Astrocyte of the spinal cord (primary cell): ENCODE measurements at places on chromosomes 2 and 18.

DNA sequence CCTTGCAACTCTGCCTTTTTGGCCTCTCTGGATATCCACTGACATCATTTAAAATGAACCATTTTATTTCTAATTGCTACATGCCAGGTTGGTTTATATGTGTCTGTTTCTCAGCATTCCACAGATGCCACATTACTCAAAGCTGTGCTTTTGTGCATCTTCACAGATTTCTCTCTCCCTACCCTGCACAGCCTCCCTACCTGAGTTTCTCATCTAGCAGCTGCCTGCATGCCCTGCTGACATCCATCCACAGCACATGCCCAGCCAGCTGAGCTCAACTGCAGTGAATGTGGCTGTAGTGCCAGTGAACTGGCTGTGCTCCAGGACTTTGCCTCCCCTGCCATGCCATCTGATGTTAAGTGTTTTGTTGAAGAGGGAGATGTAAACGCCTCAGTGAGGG, 44.5 kb downstream of the PKP4 start:
- DNase-seq = no peak

DNA sequence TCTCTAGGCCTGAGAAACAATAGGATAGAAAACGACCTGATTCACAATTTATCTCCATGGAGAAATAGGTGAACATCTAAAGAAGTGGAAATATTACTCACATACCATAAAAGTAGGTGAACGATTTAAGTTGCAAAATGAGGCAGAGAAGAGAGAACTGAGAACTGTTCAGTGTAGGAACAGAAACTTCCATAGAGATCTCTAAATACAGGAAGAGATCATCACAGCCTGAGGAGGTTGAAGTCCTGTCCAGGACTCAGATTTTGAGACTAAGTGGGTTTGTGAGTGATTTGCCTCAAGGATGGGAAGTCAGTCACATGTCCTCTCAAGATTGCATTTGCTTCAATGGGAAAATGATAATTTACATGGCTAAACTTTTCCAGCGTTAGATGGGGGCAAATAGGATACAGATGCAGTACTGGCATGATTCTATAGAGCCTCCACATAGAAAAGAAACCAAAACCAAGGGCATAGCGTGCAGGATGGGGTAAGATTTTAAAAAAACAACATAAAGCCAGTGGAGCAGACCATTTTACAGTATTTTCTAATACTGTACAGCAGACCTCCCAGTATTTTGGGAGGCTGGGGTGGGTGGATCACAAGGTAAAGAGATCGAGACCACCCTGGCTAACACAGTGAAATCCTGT, 68.8 kb downstream of the MEP1B start:
- no peak for DNase-seq

DNA sequence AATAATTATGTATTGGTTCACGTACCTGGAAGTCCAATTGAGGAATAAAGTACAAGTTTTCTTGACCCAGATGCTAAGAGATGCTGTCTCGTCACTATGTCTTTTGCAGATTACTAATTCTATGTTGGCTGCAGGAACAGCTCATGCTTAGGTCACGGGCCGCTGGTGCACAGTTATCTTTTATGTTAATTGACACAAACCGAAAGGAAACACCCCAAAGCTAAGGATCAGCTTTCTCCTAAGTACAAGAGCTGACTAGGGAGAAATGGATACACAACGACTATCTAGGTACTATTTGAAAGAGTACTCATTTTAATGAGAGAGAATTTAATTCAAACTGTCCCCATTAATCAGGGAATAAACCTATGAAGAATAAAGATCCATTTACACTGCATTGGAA, 217.7 kb upstream of the SLC35G4 start:
- peak; percentile 45 for DNase-seq

GRCh38 chr2:12064153-12064552, 317.7 kb downstream of the LPIN1 start:
- DNase-seq = no peak

- peak; percentile 67 for DNase-seq
Observed at GRCh38 chr18:32093102-32093511, 1.4 kb downstream of the RNF138 start.

DNA sequence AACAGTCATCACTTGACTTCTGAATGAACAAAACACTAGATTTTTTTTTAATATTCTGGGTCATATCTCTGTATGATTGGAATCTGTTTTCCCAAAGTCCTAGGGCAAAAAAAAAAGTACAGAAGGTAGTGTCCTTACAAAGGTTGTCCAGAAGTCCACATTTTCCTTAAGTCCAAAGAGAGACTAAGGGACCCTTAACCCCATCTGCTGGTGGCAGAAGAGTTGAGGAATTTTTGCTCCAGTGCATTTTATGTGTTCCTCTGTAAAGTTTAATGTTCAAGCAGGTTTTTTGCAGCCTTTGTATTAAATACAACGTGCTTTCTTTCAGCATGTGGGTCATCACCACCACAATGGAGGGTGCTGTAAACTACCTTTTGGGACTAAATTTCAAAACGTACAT, 215.9 kb downstream of the SP3 start:
- peak; percentile 61 for DNase-seq

- DNase-seq = no peak
Observed at GRCh38 chr2:150675807-150676206, 188.3 kb upstream of the RND3 start.

DNA sequence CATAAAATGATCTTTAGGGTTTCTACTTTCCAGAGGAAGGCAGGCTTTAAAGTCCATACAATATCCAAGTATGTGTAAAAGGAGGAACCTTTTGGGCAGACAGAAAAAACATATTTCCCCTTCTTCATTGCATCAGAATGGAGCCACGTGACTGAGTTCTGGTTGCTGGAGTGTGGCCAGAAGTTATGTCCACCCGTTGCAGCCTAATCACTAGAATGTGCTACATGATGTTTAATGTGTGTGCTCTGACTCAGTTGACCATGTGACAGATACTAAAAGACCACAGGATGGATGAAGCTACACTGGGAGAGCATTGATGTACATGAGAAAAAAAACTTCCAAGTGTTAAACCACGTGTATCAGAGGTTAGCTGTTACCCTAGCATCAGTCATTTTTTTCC, 460.9 kb downstream of the RIT2 start:
- DNase-seq = no peak

DNA sequence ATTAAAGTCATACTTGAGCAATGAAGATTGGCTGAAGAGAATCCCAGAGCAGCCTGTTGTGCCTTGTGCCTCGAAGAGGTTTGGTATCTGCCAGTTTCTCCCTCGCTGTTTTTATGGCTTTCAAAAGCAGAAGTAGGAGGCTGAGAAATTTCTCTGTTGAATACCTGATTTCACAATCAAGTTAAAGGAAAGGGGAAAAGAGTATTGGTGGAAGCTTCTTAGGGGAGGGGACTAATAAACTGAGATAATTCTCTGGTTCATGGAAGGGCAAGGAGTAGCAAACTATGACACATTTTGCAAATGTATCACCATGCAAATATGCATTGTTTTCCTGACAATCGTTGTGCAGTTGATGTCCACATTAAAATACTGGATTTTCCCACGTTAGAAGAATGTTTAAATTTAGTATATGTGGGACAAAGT, at the start of gene IL1B:
TSS of gene IL1B (minus strand) at position 85 of the 423 bp plus-strand sequence. CDS start 550 bp downstream, outside the sequence.
- peak; percentile 39 for DNase-seq

- no peak for DNase-seq
Observed at GRCh38 chr2:39429746-39430145, 7.3 kb downstream of the MAP4K3 start.

GRCh38 chr18:12836551-12836950, 47.5 kb downstream of the PTPN2 start:
- DNase-seq = no peak

DNA sequence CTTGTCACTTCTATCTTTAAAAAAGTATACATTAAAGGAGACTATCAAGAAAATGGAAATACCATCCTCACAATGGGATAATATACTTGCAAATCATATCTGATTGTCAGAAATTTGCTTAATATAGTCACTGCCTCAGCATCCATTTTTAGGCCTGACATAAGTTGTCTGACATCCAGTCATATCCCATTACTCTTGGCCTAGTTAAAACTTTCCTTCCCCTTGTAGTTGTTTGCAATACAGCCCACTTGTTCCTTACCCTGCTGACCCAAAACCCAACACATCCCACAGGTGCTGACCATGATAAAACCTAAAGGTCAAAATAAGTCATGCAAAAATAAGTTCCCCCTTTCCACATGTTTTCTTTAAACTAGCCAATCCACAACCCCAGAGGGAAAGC, 3.6 kb upstream of the ARHGEF33 start:
- no peak for DNase-seq

- no peak for DNase-seq
Observed at GRCh38 chr2:159149747-159150146, 136.8 kb downstream of the WDSUB1 start.

DNA sequence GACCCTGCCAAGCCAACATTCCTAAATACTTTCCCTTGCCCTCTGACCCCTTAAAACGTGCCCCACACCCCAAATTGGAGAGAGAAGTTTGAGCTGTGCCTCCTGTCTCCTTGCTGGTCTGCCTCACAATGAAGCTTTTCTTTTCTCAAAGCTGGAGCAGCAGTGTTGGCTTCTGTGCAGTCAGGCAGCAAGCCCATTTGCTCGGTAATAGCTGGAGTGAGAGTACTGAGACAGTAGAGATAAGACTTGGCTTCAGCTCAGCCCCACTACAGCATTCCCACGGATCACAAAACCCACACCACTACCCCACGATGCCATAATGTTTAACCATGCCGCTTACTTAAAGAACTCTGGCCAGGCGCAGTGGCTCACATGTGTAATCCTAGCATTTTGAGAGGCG, 73.0 kb downstream of the NCAPH start:
- peak; percentile 47 for DNase-seq

GRCh38 chr2:70685771-70686171, 82.2 kb downstream of the ADD2 start:
- DNase-seq = no peak

DNA sequence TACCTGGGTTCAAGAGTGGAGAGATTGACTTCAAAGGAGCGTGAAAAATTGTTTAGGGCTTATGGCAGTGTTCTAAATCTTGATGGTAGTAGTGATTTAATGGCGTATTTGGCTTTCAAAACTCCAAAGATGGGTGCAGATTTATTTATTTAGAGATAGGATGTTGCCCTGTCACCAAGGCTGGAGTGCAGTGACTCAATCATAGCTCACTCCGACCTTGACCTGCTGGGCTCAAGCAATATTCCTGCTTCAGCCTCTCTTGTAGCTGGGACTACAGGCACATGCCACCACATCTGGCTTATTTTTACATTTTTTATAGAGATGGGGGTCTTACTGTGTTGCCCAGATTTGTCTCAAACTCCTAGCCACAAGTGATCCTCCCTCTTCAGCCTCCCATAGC, 52.5 kb downstream of the FAM117B start:
- DNase-seq = no peak

- DNase-seq = peak; percentile 67
Observed at GRCh38 chr2:236663287-236664101, 93.9 kb downstream of the ACKR3 start.

DNA sequence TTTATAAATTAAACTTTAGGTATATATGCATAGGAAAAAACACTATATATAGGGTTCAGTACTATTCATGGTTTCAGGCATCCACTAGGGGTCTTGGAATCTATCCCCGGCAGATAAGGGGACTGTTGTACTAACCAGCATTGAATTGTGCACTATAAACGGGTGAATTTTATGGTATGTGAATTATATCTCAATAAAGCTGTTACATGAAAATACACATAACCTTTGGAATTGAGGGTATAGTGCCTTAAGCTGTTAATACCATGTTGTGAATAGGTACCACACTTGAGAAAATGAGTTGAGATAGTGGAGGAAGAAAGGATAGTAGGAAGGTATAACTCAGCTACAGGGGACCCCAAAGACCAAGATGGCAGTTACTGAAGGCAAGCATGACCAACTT, 167.3 kb downstream of the HAUS1 start:
- no peak for DNase-seq

DNA sequence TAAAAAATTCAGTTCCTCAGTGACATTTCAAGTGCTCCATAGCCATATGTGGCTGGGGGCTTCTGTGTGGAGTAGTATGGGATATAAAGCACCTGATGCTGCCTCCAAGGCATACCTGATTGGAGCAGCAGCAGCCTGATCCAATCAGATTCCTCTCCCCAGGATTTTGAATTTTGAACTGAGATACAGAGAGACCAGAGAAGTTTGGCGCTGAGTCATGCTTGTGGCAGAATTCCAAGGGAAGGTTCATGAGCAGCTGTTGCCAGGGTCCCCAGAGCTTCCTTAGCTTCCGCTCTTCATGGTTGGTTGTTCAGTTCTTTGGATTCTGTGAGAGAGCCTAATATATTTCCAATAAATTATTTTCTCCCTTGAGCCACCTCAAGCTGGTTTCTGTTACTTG, 29.0 kb upstream of the CFAP36 start:
- DNase-seq = peak; percentile 82

- peak; percentile 81 for DNase-seq
Observed at GRCh38 chr2:19574778-19575260, 216.4 kb upstream of the OSR1 start.

- DNase-seq = no peak
Observed at GRCh38 chr2:27441958-27442919, at the start of gene KRTCAP3. TSS of gene KRTCAP3 (plus strand) at chr2:27442381. CDS start at chr2:27442413, 32 bp downstream.

DNA sequence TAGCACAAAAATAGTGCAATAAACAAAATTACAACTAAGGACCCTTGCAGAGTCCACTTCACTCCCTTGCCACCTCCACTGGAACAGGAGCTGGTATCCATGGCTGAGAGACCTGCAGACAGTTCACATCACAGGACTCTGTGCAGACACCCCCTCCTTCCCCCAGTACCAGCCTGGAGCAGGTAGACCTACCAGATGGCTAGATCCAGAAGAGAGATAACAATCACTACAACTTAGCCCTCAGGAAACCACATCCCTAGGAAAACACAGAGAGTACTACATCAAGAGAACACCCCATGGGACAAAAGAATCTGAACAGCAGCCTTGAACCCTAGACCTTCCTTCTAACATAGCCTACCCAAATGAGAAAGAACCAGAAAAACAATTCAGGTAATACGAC, 49.8 kb downstream of the FBXO15 start:
- DNase-seq = no peak

DNA sequence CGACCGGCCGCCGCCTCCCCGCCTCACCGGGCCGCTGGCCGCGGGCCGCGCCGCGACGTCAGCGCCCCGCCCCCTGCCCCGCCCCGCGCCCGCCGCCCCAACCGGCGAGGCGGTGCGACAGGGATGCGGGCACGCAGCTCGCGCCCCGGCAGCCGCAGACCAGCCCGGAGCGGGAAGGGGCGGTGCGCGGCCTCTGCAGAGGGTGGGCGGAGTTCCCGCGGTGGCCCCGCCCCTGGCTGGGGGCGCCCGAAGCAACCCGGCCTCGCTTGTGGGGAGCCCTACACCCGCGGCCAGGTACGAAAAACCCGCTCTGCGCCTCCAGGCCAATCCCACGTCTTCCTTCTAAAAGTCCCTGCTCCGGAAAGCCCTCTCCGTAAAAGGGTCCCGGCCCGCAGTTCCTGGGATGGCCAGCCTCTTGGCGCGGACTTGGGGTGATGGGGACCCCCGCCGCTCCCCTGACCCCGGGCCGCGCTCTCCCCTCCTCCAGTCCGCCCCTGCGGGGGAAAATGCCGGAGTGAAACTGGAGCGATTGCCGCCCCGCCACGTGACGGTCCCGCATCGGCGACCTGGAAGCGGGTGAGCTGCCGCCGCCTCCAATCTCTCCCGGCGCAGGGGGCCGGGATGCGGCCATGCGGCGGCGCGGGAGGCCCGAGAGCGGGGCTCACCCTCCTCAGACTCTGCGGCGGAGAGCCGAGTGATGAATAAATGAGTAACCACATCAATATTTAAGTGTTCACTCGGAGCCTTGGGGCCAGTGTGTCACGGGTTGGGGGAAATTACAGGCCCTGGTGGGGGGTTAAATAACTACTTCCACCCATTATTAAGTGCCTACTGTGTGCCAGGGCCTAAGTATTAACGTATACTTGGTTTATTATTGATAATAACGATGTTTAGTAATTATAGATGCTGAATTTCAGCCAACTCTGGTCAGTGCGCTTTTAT, at the start of gene RAB11FIP5:
TSS of gene RAB11FIP5 (minus strand) at position 36 of the 942 bp plus-strand sequence. CDS start 171 bp downstream, outside the sequence.
- peak; percentile 89 for DNase-seq

GRCh38 chr2:241759067-241759807, 17.4 kb upstream of the GAL3ST2 start:
- no peak for DNase-seq
